ENCODE measurements at places on chromosomes 5 and 9. TPM values are rescaled to one million over a fixed set of nuclear protein-coding genes. Genes with fewer than 3 reads are reported as not detected.

The FCN2 gene
- total RNA-seq, result not detected

The ERCC8 gene
- total RNA-seq, result 5.2 TPM

GRCh38 chr5:149829954-149830353 lies 99.8 kb downstream of the PPARGC1B start:
- DNase-seq, result no peak

- no peak for DNase-seq
These were observed 226.6 kb upstream of the ADCY2 start for GRCh38 chr5:7169240-7169878.

DNA sequence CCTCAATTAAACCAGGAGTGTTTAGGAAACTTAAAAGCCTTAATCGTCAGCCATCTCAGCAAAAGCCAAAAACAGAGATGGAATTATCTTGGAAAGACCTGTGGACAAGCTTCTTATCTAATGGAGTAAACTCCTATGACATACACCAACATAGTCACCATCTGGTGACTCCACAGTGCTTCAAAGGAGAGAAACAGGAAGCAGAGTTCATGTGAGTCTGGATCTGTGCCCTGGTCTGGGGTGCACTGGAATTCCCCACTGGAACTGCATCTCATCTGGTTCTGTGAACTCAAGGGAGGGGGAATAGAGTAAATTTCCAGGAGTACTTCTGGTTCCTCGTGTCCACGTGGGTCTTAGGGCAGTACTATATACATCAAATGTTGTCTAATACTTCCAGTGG lies 36.3 kb upstream of the KCNN2 start:
- no peak for DNase-seq

Measured in left ventricle myocardium superior (tissue), 1 donor.